Naive thymus-derived CD8-positive, alpha-beta T cell (primary cell): ENCODE measurements at places on chromosomes 5 and 9. TPM values are rescaled to one million over a fixed set of nuclear protein-coding genes. Genes with fewer than 3 reads are reported as not detected.
A peak's percentile ranks its signal among the peaks of the same experiment; 100 is the strongest.

GRCh38 chr5:139341187-139341688 is 416 bp upstream of the PAIP2 start:
- H3K27me3 ChIP-seq = no peaks in the 10 kb centered on the region
- H3K4me3 ChIP-seq = peak overlapping the region; percentile 96
- no peaks in the 10 kb centered on the region for H3K36me3 ChIP-seq
- no peak for DNase-seq
- peaks cover 57% of the 10 kb centered on the region for H3K4me1 ChIP-seq
- H3K27ac ChIP-seq = peak overlapping the region; percentile 100

- no peaks in the 10 kb centered on the region for H3K27me3 ChIP-seq
- no peaks in the 10 kb centered on the region for H3K4me1 ChIP-seq
- H3K36me3 ChIP-seq = no peaks in the 10 kb centered on the region
- H3K4me3 ChIP-seq = no peak overlapping the region
- no peak overlapping the region for H3K27ac ChIP-seq
Observed at GRCh38 chr5:72204946-72205345, 97.7 kb downstream of the MAP1B start.

DNA sequence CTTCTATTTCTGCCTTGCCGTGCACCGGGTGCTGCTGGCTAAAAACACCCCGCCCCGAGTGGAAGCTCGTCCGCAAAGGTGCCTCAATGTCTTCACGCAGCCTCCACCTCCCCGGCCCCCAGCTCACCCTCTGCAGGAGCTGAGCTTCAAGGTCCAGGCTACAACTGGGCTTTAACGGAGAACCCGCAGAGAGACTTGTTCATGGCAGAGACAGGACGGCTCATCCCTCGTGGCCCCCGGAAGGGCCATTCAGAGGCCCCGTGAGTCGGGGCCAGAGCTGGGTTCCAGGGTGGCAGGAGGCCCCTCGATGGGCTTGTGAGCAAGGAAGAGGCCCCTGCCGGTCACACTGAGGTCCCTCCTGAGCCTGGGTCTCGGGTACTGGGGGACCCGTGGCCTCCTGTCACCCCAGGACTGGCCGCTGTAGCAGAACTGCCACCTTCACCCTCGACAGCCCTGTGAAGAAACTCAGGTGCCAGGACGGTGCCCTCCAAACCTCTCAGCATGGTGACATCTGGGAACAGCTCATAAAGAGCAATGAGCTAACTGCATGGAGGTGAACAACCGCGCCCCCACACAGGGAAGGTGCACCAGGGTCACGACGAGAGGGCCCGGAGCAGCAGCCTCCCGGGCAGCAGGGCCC is 58.0 kb upstream of the UBAC1 start:
- H3K27me3 ChIP-seq = no peaks in the 10 kb centered on the region
- H3K36me3 ChIP-seq = peaks cover 4% of the 10 kb centered on the region
- H3K4me3 ChIP-seq = no peak overlapping the region
- no peak overlapping the region for H3K27ac ChIP-seq
- H3K4me1 ChIP-seq = peaks cover 6% of the 10 kb centered on the region
- DNase-seq = no peak

GRCh38 chr9:133796562-133796961 is 58.4 kb upstream of the SARDH start:
- no peaks in the 10 kb centered on the region for H3K36me3 ChIP-seq
- no peaks in the 10 kb centered on the region for H3K27me3 ChIP-seq
- no peak overlapping the region for H3K4me3 ChIP-seq
- H3K4me1 ChIP-seq = no peaks in the 10 kb centered on the region
- DNase-seq = no peak
- no peak overlapping the region for H3K27ac ChIP-seq

- H3K4me1 ChIP-seq = no peaks in the 10 kb centered on the region
- H3K27ac ChIP-seq = no peak overlapping the region
- DNase-seq = no peak
- H3K4me3 ChIP-seq = no peak overlapping the region
Observed at GRCh38 chr5:74877624-74878304, 11.6 kb upstream of the FAM169A start.

DNA sequence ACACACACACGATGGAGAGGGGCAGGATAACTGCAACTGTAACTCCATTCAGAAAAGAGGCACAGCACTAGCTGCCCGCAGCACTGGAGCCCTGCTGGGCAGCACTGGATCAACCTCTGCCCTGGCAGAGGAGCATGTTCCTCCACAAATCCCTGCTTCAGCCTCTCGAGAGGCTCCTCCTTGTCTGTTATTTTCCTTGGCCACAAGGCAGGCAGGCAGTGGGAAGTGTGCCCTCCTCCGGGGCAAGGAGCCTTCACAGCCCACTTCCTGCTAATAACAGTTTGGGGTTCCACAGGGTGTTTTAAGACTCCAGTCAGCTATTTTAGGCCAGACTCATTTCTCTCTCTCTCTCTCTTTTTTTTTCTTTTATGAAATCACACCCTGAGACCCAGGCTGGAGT is 11.8 kb downstream of the FXN start:
- no peak overlapping the region for H3K27ac ChIP-seq
- no peak overlapping the region for H3K4me3 ChIP-seq
- H3K27me3 ChIP-seq = no peaks in the 10 kb centered on the region

- no peak for DNase-seq
- H3K27me3 ChIP-seq = no peaks in the 10 kb centered on the region
- H3K4me1 ChIP-seq = no peaks in the 10 kb centered on the region
- no peaks in the 10 kb centered on the region for H3K36me3 ChIP-seq
Observed at GRCh38 chr5:5318426-5319190, 103.9 kb upstream of the ICE1 start.

DNA sequence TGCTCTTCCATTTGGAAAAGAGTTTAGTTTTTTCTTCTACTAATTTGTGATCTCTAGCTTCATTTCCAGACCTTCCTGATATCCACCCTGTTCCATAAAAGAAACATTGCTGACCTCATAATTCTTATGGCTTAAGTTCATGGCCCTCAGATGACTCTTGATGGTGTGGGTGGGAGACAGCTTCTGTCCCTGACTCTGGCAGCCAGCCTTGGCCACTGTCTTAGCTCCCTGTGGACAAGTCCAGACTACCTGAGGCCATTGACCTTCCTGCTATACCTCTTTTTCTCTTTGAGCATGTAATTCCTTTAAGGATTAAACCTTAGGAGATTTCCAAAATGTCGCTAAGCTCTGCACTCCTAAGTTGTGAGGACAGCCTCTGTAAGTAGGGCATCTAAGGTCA is 101.1 kb upstream of the DAP start:
- no peaks in the 10 kb centered on the region for H3K4me1 ChIP-seq
- H3K27me3 ChIP-seq = peaks cover 12% of the 10 kb centered on the region
- no peaks in the 10 kb centered on the region for H3K36me3 ChIP-seq
- H3K4me3 ChIP-seq = no peak overlapping the region
- DNase-seq = no peak

- DNase-seq = no peak
- peaks cover 74% of the 10 kb centered on the region for H3K4me1 ChIP-seq
Observed at GRCh38 chr5:72854419-72854818, 38.0 kb downstream of the TNPO1 start.

DNA sequence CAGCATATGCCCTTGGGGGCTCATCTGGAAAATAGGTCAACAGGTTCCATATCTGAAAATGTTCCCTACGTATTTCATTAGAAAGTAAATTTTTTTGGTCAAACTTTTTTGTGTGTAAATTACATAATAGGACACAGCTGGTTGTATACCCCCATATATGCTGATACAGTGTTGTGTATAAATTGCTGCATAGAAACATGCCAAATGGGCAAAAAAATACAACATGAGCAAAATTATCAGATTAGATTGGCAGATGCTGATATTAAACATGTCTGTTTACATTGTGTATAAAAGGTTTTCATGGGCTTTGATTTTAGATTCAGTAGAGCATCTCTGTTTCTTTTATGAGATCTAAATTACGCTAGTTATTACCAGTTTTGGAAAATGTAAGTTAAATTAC is 2223.0 kb downstream of the MAT2B start:
- H3K27me3 ChIP-seq = no peaks in the 10 kb centered on the region
- no peaks in the 10 kb centered on the region for H3K4me1 ChIP-seq
- H3K4me3 ChIP-seq = no peak overlapping the region
- H3K27ac ChIP-seq = no peak overlapping the region
- no peak for DNase-seq
- H3K36me3 ChIP-seq = no peaks in the 10 kb centered on the region

DNA sequence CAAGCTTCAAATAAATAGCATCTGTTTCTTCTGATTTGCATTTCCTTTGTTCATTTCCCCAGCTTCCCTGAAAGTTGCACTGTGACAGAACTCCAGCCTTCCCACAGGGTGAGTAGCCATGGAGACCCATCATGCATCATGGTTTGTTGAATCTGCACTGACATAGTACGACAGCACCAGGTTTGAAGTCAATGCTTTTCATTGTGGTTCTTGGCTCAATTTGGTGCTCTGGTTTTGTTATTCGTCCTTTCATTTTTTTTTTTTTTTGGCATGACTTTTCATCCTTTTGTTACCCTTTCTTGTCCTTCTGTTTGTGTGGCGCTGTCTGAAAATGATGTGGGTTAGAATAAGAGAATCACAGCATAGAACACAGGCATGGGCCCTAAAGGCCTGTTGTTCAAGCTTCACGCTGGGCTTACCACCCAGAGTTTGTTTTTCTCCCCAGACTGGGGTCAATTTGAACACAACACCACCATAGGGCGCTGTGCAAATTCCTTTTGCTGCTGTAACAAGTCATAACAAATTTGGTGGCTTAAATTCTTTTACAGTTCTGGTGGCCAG is 206.2 kb upstream of the CDH10 start:
- no peaks in the 10 kb centered on the region for H3K36me3 ChIP-seq
- H3K27ac ChIP-seq = no peak overlapping the region
- no peaks in the 10 kb centered on the region for H3K4me1 ChIP-seq
- no peak overlapping the region for H3K4me3 ChIP-seq
- no peak for DNase-seq
- H3K27me3 ChIP-seq = no peaks in the 10 kb centered on the region

DNA sequence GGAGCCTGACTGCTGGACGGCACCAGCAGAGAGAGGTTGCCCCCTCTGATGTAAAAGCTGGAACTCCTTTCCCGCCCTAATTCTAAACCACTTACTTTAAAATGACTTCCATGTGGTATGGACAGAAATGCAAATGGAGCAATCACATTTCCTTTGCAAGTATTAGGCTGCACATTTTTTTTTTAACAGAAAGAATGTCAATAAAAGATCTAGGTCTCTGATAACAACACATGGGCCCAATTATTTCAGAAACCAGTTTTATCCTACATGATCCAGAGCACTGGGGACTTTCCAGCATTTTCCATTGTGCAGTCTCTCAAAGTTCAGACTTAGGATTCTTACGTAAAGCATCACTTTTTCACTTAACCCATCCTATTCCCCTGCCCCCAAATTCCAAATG is 203.7 kb downstream of the NXNL2 start:
- DNase-seq = no peak
- no peaks in the 10 kb centered on the region for H3K36me3 ChIP-seq
- H3K4me3 ChIP-seq = no peak overlapping the region
- H3K27me3 ChIP-seq = peaks cover 12% of the 10 kb centered on the region

DNA sequence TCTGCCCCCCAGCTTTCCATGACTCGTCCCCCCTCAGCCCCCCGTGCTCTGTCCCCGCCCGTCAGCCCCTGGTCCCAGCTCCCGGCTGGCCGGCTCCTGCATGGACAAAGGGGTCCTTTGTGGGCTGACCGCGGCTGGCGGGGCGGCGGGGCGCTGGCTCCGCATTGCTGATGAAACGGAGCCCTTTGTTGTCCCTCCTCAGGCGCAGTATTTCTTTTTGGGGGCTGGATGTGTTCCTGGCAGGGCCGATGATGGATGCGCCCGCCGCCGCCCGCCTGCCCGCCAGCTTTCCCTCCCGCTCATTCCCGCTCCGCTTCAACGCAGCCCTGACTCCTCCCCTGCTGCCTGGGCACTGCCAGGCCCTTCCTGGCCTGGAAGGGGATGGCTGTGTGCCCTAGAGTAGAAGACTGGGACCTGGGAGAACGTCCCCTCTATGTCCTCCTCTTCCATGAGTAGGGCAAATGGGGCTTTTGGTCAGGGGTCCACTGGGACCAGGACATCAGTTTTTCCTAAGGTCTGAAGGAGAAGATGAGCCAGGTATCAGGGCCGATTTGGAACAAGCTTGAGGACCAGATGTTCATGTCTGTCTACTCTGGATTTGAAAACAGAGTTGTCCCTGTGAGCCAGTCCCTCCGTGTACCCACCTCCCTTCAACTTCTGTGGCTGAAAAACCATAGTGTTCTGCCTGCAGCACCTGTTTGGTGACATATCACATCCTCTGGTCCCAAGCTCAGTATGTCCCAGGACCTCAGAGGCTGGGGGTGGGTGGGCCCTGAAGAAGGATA is 29.0 kb downstream of the CXXC5 start:
- no peak for DNase-seq
- H3K4me1 ChIP-seq = no peaks in the 10 kb centered on the region
- H3K4me3 ChIP-seq = no peak overlapping the region
- H3K27ac ChIP-seq = peak overlapping the region; percentile 32

DNA sequence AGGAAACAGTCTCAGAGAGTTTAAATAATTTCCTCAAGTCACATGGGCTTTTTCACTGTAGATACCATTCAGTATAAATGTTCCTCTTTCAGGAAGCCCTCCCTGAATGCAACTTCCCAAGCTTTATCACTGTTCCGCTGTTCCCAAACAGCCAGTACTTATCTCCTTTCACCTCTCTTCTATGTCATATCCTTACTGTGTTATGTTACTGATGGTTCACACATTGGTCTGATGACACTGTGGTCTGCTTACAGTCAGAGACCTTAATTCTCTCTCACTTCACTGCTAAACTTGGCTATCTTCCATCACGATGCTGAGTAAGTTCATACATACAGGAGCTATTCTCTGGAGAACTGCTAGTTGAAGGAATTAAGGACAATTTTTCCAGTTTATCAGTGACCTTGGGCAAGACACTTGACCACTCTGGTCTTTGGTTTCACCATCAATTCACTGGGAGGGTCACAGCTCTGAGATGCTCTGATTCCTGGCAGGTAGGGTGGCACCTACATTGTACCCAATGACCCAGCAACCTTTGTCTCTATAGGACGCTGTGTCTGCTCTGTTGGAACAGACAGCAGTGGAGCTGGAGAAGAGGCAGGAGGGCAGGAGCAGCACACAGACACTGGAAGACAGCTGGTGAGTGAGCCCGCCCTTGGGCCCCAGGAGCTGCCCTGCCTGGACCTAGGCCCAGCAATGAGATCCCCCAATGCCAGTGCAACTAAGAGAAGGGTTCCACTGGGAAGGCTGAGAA is 42.1 kb upstream of the RARS1 start:
- H3K4me1 ChIP-seq = no peaks in the 10 kb centered on the region
- H3K4me3 ChIP-seq = no peak overlapping the region
- H3K36me3 ChIP-seq = no peaks in the 10 kb centered on the region

Gene OTP
- total RNA-seq = not detected

Gene CFAP90
- total RNA-seq = not detected

Gene POU5F2
- 1.6 TPM for total RNA-seq

Gene PCDHGB6
- 0.21 TPM for total RNA-seq

Gene OBP2A
- total RNA-seq = not detected

Gene EIF4E1B
- total RNA-seq = not detected

Gene ZMYND19
- total RNA-seq = 27.5 TPM

Gene CCL27
- total RNA-seq = not detected

Gene ZDHHC11
- 9.8 TPM for total RNA-seq

Gene SOX30
- total RNA-seq = 0.44 TPM

Gene ZNF618
- total RNA-seq = 0.68 TPM
